ENCODE measurements at places on chromosomes 12 and 14.

GRCh38 chr12:45768194-45768593 lies 38.7 kb downstream of the ARID2 start:
- DNase-seq, result no peak

GRCh38 chr12:47219243-47219642 lies 139.5 kb upstream of the AMIGO2 start:
- no peak for DNase-seq

GRCh38 chr14:99183716-99184115 lies 88.3 kb downstream of the BCL11B start:
- no peak for DNase-seq

DNA sequence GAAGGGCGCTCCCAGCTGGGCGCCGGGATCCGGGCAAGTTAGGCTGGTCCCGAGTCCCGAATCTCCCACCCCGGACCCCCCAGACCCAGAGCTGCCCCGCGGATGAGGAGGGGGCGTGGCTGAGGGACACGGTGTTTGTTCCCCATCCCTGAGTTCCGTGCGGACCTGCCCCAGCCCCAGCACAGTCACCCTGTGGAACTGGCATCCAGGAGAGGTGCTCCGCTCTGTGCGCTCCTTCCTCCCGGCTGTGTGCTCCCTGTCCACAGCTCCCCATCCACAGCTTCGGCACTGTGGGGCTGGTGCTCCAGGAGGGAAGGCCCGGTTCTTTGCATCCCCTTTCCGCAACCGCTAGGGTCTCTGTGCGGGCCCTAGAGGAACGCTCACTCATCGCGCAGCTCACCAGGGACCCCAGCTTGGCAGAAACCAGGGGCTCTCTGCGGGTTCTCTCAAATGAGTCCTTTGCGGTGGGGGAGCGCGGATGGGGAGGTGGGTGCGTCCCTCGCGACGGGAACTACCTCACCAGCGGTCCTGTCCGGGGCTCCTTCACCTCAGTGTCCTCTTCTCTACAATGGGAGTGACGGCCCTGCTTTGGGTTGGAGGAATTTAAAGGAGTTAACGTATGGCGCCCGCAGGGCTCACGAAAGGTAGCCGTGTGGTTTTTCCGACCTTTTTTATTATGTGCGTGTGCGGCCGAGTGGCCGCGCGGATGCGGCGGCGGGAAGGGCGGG lies 845 bp downstream of the TMEM132C start:
- no peak for DNase-seq

- no peak for DNase-seq
Measured at GRCh38 chr14:30312214-30312613, 246.7 kb upstream of the G2E3 start.

DNA sequence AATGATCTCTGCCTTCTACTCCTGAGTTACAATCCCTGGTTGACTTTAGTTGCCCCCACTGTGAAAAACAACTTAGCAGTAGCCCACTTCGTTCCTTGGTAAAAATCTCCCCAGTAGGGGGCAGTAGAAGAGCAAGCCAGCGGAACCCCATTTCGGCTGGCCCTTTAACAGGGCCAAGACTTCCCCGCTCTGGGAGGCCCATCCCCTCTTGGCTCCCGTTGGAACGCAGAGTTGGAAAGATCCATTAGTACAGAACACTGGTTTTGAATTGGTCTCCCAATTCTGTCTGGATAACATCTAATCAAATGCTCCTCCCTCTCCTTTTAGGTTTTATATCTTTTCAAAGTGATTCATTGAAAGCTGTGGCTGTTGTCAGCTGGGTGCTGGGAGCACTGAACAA lies 1133.3 kb downstream of the BCL11B start:
- DNase-seq, result no peak

- peak; percentile 82 for DNase-seq
Measured at GRCh38 chr14:58663494-58664111, 25.8 kb downstream of the DACT1 start.

GRCh38 chr12:125487336-125487735 lies 422.1 kb downstream of the AACS start:
- no peak for DNase-seq

DNA sequence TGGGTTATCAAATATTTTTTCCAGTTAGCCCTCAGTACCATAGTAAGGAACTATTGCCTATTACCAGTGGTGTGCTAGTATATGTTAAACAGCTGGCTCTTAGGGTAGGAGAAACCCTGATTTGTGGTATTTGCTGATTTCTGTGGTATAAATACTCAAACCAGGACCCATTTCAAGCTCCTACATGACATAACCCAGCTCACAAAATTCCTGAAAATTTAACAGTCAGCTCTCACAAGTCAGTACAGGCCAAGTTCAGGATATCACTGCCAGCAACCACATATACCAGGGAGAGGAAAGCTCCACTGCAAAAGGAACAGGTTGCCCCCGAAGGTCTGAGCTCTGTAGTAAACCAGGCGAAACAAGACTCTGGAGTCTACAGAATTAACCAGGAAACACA lies 315.3 kb downstream of the NOVA1 start:
- DNase-seq, result no peak

DNA sequence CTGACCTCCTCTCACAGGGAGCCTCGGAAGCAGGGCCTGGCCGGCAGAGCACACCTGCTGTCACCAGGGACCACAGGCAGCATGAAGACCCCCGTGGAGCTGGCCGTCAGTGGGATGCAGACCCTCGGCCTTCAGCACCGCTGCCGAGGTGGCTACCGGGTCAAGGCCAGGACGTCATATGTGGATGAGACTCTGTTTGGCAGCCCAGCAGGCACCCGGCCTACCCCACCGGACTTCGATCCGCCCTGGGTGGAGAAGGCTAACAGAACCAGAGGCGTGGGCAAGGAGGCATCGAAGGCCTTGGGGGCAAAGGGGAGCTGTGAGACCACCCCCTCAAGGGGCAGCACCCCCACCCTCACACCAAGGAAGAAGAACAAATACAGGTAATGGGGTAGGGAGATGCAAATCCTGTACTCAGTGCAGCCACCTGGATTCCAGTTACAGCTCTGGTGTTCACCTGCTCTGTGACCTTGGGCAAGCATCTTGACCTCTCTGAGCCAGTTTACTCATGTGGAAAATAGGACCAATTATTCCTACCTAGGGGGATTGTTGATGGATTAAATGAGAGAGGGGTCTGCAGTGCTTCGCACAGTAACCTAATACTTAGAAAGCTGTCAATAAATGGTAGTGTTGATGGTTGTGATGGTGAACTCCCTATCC lies 1.3 kb downstream of the RITA1 start:
- DNase-seq, result no peak

DNA sequence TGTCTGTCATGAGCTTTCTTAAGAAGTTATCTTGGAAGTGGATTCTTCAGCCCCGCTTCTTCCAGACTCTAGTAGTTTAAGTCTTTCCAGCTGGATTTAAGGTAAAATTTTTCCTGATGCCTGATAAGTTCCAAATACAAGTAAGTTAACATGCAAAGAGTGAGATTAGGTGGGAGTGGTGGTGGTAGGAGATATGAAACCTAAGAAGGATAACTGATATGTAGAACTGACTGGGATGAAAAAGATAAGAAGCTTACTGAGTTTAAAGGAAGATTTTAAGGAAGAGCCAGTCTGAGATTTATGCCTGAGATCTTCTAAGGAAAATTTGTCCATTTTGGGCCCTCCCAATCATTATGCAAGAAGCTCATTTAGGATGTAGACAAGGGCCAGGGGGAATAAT lies 250.9 kb upstream of the SYT10 start:
- DNase-seq, result no peak

DNA sequence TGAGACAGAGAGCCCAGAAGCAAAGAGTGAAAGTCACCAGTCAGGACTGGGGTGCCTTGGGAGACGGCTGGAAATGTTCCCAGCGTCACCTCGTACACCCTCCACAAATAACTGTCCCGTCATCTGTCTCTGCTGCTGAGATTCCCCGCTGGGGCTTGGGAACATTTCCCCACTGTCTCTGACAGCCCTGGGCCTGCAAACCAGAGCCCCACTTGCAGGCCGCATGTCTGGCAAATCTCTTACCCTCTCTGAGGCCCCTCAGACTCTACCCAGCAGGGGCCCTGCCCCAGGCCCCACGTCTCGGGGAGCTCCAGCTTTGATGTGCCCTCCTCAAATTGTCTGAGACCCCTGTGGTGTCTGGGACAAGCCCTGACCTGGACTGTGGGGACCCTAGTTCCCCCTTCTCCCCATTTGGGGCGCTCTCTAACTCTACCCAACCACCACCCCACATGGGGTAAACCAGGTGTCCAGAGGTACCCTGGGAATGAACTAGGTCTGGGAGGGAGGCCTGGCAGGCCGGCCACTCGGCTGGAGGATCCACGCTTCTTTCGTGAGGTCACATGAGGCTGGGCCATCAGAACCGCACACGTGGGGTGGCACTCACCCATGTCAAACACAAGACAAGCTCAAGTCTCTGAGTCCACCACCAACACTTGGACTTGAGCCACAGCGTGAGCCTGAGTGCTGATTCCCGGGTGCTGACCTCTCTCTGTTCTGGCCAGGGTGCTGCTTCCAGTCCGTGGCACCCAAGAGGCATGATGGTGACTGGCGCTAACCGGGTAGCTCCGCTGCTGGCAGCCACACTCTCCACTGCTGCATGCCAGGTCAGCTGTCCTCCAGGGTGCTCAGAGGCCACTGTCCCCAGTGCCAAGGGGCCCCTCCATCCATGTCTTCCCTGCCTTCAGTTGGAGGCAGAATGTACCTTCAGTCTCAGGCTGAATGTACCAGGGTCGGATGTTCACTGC lies 59.8 kb downstream of the DIO3 start:
- DNase-seq, result no peak

GRCh38 chr12:95774311-95775045 lies 16.1 kb downstream of the NTN4 start:
- no peak for DNase-seq

DNA sequence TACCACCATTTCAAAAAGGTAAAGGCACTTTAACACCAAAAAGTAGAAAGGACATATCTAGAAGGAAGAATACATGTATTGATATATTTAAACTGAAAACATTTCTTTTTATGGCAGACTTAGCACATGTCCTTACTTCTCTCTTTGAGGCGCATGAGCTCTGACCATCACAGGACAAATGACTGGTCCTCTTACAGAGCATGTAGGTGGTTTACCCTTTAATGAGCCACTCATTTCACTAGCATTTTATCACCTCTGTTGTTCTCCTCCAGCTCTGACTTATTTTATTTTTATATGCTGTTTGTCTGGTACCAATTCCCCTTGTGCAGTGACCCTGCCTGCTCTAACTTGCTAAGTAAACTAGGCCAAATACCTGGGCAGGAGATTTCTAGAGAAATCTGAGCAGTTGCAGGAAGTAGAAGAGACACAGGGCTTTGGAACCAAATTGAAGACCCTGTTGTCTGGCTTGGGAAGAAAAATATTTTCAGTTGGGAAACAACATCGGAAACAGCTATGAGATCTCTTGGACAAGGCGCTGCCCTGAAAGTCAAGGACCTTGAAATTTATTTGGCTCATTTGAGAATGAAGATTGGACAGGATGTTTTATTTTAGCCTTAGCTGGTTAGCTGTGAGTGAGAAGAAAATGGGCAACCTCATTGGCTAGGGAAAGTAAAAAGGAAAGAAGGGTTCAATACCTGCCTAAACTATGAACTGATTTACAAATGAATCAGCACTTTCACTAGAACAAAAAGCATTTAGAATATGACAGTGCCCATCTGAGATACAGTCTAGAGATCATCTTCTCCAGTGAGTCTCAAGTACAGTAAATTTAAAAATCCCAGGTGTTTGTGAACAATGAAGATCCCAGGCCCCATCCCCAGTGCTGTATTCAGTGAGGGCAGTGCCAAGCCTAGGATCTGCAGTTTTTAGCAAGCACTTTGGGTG lies 374.4 kb downstream of the ZFP36L1 start:
- no peak for DNase-seq

DNA sequence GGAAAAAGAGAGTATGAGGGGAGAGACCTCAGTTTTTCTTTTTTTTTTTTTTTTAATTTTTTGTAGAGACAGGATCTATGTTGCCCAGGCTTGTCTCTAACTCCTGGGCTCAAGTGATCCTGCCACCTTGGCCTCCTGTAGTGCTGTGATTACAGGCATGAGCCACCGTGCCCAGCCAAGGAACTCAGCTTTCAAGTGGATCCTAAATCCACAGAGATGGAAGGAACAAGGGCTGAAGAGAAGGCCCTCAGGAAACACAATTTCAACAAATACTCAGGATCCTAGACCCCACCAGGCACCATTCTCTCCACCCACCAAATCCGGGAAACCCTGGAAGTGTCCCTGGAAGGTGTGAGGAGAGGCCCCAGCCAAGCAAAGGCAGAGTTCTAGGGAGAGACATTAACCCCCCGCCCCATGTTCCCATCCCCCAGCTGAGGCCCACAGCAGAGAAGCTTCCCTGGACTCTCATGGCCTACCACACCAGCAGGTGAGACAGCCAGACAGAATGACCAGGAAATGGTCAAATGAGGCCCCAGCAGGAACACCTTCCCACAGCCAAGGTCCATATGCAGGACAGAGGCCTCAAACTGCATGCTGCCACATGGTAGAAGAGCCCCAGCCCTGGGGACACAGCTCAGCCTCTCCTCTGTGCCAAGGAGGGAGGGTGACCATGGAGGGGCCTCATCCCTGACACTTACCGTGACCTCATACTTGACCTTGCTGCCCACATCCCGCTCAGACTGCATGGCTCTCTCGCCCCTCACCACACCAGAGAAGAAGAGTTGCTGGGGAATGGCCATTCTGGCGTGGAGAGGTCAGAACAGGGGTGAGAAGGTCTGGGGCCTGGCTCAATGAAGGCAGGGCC lies 14.1 kb downstream of the ITGA7 start:
- no peak for DNase-seq

- no peak for DNase-seq
Measured at GRCh38 chr12:27351476-27351875, 18.8 kb downstream of the BMAL2 start.

- DNase-seq, result no peak
Measured at GRCh38 chr12:123045678-123046077, 65.2 kb downstream of the ARL6IP4 start.

GRCh38 chr14:88322504-88323085 lies 474 bp downstream of the KCNK10 start:
- no peak for DNase-seq

- no peak for DNase-seq
Measured at GRCh38 chr12:52903855-52904508, 894 bp downstream of the KRT8 start.

DNA sequence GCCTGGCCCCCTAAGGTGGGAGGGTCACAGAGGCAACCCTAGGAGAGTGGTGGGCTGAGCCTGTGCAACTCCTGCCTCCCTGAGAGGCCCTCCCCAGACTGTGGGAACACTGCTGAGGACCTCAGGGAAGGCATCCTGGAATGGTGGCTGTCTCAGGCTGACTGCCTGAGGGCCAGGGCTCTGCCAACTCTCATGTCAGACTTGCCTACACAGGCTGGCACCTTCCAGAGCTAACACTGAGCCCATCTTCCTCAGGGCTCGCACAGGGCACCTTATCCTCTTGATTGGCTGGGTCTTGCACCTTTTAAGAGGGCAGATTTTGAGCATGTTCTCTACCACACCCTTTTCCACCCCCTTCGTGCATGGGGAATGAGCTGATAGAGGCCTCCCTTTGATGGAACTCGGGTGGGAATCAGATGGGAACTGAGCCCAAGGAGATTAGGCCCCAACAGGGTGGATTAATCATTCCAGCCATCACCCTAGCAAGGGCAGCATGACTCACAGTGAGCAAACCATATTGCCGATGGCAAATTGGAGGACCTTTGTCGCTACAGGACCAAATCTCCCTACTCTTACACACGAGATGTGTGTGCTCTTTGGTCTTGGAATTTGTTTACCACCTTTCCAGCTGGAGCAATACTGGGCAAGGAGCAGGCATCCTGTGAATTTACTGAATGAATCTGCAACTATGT lies 702.8 kb downstream of the VRK1 start:
- no peak for DNase-seq

Measured in skeletal muscle cell (primary cell).